ENCODE measurements at places on chromosomes 12 and 14.

GRCh38 chr12:20398686-20399085, 30.3 kb downstream of the PDE3A start:
- no peak for DNase-seq

DNA sequence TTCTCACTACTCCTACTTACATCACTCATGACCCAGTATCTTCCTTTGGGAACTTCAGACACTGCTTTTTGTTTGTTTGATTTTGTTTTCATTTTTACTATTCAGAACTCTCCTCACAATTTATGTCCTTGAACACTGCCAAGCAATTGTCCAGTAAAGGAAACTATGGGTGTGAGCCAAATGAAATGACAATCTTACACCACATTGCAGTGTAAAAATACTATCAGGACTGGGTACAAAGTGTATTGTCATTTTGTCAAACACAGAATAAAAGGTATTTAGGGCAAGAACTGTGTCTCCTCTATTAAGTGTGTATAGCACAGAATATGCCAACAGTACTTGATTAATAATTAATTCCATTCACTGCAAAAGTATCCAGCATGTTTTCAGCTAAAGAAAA, 199.3 kb downstream of the ALG10B start:
- no peak for DNase-seq

GRCh38 chr14:57823015-57823660, 42.8 kb downstream of the SLC35F4 start:
- DNase-seq, result no peak

- DNase-seq, result no peak
Observed at GRCh38 chr12:119949145-119949544, 39.9 kb upstream of the BICDL1 start.

GRCh38 chr12:2462087-2462486, 332.7 kb upstream of the FKBP4 start:
- no peak for DNase-seq

- DNase-seq, result no peak
Observed at GRCh38 chr12:70165450-70165849, 77.8 kb upstream of the CNOT2 start.

DNA sequence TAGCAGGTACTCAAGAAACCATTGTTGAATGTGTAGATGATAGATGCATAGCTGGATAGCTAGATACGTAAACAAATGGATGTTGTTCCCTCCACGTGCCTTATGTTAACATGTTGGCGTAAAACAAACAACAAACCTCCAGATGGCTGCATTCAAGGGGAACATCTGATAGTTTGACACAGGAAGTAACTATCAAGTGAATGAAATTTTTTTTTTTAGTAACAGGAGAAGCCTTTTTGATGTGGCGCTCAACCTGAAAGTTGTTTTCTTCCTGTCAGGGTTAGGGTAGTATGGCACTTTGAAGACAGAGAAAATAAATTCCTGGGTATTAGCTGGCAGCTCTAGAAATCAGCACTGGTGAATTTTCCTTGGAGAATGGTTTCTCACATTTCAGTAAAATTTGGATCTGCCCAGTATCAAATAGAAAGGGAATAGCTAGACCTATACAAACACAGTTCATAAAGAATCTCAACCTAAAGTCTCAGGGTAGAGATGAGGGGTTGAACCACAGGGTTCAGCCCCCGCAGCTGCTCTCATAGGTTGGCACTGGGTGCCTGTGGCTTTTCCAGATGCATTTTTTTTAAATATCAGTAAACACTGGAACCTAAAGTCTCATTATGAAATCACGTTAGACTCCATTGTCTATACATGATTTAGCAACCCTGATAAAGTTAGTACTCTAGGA, 18.8 kb upstream of the RAP1B start:
- DNase-seq, result no peak

GRCh38 chr12:100718187-100718586, 76.4 kb upstream of the ANO4 start:
- DNase-seq, result no peak

DNA sequence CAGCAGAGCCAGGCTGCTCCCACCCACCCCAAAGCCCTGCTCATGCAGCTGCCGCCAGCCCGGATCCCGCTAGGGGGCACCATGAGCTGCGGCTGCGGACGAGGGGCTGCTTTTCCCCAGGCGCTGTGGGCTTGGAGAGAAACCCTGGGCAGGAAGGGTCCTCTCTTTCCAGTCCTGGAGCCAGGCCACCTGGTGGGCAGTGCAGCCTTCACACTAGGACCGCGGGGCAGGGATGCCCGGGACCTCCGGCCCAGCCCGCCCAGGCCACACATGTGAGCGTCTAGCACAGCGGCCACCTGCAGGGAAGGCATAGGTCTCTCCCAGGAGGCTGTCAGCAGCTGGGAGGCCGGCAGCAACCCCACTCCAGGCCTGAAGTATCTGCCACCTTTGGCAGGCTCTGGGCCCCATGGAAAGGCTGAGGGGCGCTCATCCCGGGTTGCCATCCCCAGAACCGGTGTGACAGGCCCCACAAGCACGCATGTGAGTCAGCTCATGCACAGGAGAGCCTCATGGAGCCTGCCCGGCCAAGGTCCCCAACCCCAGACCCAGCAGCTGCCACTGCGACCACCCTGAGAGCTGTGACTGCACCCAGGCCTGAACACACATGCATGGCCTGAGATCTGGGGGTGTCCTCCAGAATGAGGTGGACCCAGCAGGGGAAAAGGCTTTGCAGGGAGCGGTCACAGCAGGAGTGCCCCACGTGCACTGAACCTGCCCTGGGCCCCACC, 280.0 kb upstream of the RTL1 start:
- no peak for DNase-seq

GRCh38 chr12:105834496-105834895, 304.3 kb downstream of the NUAK1 start:
- DNase-seq, result no peak

GRCh38 chr14:23300687-23301223, 1.9 kb downstream of the PPP1R3E start:
- no peak for DNase-seq

DNA sequence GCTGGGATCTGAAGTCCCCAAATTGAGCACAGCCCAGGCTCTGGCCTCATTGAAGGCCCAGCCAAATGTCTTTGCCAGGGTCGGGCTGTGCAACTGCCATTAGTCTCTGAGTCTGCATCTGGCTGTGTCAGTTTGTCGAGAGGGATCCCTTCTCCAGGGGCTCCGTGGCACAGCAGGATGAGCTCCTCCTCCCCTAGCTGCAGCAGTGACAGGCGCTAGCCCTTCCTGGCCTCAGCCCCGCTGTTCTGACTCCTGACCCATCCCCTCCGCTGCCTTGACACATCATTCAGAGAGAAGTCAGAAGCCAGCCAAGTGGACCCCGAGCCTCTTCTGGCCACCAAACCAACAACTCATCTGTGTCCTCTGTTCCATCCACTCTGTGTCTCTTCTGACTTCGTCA, 188.3 kb downstream of the CALM1 start:
- DNase-seq, result no peak

GRCh38 chr14:34374998-34375740, 86.9 kb downstream of the SPTSSA start:
- no peak for DNase-seq

All from stimulated activated CD8-positive, alpha-beta memory T cell treated with anti-CD3 and anti-CD28 coated beads, Interleukin-7, amount 100 ng/mL, for 24 hours (primary cell).